Stimulated activated CD4-positive, alpha-beta T cell treated with anti-CD3 and anti-CD28 coated beads, Interleukin-15, amount 100 ng/mL, for 1 hour (primary cell): ENCODE measurements at places on chromosomes 5 and 9.

DNA sequence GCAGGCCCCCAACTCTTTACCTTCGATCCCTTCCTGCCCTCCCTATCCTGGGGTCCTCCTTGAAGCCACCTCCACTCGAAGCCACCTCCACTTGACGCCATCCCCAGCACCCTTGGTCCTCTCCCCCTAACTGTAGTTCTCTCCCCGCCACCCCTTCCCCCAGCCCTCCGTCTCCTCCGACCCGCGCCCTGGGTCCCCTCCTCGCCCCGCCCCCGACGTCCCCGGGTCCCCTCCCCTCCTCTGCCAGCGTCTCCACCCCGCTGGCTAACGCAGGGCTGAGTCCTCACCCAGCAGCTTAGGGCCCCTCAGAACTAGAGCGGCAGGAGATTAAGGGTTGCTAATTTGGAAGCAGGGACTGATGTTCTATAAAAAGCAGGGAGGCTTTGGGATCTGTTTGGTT lies 30.6 kb upstream of the ANKRD33B start:
- DNase-seq: no peak

DNA sequence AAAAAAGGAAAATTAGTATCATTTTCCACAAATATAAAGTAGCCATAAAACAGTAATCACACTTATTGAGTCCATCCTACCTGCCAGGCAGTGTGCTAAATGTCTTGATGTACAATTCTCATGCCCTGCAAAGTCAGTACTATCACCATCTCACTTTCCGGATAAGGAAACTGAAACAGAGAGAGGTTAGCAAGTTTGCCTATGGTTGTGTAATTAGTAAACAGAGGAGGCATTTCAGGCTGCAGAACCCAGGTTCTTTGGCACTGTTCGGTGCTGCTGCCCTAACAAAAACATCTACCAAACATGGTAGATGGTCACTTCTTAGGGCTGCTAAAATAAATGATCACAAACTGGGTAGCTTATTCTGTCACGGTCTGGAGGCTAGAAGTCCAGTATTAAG lies 22.6 kb downstream of the PLAC8L1 start:
- no peak for DNase-seq

DNA sequence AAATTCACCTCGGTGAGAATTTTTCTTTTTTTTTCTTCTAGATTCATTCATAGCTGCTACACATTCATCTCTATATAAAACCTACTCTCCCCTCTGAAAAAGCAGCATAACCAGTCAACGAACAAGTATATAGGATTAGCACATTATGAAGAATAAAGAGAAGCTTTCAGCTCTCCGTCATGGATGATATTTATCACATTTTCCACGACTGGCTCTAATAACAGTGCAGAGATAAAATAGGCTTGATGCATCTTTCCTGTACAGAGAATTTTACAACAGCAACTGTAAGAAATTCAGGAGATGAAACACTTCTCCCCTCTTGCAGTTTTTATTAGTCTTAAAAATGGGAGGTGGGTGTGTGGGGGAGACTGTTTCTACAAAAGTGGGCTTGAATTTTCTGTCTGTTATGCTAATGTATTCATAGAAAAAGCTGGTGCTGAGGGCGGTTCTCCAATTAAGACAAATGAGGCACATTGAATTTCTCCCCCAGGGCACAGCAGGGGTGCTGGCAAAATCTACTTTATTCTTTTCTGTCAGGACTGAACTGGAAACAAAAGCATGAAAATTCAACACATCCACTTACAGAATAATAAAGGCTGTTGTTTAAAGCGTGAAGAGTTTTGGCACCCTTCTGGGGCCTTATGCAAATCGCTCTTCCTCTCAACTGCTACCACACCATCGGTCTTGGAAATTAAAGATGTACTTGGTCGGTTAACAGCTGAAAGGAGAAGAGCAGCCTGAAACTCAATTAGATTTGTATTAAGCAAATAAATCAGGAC lies 233.9 kb upstream of the ZNF608 start:
- DNase-seq: no peak

DNA sequence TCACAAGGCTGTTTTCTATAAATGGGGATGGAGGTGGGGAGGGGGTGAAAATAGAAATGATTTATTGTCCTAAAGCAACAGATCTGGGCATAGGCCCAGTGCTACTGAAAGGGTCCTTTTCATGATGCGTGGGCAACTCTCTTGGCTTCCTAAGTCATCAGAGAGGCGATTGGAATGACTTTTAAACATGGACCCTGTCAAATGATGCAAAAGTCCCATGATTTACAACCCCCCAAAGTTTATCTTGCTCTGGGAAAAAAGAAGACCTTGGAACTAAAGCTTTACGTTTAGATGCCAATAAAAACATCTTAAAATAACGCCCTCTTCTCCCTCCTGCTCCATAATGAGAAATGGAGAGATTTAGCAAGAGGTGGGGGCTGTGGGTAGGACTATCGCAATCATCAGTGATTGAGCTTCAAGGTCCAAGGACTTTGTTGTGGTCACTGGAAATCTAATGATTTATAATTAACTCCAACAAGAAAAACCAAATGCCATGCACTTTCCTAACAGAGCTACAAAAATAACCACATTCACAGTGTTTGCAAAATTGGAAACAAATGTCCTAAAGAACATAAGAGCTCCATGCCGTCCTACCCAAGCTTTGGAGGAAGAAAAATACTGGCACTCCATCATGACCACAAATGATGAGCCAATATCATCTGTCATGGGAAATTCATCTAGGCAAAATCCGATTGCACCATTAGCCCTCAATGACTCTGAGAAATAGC lies 167.5 kb upstream of the CLINT1 start:
- no peak for DNase-seq

DNA sequence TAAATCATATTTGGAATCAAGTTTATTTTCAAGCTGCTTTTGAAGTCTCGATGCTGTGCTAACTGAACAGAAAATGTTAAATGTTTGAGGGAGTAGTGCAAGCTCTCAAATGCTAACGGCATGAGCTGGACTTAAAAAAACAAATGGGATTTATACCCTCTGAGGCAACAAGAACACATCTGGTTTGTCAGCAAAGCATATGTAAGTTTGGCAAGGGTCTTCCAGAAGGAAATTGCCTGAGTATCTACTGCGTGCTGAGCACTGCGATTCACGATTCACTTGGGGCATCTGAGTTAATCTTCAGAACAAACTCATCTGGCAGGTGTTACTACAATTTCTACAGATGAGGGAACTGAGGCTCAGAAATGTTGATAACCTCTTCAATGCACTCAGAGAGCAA lies 98.4 kb upstream of the C9orf72 start:
- no peak for DNase-seq

DNA sequence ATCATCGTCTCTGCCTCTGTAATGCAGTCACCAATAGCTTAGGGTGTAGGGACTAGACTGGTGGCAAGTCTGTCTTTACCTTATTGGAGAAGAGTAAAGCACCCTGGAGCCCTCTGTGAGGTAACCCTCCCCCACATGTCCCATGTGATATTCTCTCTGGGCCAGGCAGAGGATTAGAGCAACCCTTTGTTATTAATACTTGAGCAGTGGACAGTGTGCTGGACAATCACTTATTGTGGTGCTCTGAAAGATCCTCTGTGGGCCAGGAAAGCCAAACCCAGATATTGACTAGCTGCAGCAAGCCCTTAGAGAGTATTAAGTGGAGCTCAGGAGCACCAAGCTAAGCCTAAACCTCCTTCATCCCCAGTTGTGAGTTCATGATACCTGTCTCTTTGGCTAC lies 139.7 kb upstream of the RUSC2 start:
- no peak for DNase-seq

GRCh38 chr9:132669319-132669697 lies 475 bp downstream of the DDX31 start:
- no peak for DNase-seq
